ENCODE measurements at places on chromosomes 7 and 10.

- no peak for DNase-seq
Observed at GRCh38 chr7:37405603-37406122, 43.0 kb downstream of the ELMO1 start.

DNA sequence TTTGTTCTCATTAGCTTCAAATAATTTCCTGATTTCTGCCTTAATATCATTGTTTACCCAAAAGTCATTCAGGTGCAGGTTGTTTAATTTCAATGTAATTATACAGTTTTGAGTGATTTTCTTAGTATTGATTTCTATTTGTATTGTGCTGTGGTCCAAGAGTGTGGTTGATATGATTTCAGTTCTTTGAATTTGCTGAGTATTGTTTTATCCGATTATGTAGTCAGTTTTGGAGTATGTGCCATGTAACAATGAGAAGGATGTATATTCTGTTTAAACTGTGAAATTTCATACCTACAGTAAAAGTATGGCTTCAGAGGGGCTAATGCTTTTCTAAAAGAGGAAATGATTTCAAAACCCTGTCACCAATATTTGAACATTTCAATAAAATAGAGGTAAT, 17.4 kb upstream of the GRM8 start:
- no peak for DNase-seq

DNA sequence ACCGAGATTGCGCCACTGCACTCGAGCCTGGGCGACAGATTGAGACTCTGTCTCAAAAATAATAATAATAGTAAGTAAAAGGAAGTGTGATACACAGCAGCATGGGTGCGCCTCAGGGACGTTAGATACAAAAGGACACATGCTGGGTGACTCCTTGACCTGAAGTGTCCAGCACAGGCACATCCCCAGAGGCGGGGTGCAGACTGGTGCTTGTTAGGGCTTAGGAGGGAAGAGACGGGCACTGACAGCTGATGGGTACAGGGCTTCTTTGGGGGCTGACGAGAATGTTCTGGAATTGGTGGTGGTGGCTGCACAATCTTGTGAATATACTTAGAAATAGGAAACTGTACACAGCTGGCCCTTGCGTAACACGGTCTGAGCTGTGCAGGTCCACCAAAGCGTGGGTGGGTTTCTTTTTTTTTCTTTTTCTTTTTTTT, 61.8 kb upstream of the DNAJB6 start:
- no peak for DNase-seq

GRCh38 chr10:113683300-113683699, 3.6 kb downstream of the CASP7 start:
- no peak for DNase-seq

DNA sequence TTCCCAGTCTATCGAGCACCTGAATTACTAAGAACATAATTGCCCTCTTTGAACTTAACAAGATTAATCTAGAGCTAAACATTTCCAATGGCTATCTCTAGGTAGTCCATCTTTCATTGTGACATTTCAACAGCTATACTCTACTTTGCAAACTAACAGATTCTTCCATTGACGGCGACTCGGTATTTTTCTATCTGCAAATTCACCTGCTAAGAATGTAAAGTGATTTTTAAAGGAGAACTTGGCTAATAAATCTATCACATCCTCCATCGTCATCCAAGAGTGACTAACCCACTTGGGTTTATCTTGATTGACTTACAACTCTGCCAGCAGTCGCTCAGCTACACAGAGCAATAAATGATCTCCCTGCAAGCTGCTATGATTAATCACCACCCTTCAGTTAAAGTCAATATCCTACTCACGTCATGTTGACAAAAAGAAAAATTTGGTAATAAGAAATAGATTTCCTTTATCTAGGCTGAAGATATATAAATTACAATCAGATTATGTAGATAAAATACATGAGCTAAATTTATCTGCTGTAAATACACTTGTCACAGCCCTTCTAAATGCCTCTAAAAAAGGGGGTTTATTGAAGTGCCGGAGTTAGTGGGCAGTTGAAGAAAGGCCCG, 99.5 kb downstream of the SFMBT2 start:
- peak; percentile 71 for DNase-seq

DNA sequence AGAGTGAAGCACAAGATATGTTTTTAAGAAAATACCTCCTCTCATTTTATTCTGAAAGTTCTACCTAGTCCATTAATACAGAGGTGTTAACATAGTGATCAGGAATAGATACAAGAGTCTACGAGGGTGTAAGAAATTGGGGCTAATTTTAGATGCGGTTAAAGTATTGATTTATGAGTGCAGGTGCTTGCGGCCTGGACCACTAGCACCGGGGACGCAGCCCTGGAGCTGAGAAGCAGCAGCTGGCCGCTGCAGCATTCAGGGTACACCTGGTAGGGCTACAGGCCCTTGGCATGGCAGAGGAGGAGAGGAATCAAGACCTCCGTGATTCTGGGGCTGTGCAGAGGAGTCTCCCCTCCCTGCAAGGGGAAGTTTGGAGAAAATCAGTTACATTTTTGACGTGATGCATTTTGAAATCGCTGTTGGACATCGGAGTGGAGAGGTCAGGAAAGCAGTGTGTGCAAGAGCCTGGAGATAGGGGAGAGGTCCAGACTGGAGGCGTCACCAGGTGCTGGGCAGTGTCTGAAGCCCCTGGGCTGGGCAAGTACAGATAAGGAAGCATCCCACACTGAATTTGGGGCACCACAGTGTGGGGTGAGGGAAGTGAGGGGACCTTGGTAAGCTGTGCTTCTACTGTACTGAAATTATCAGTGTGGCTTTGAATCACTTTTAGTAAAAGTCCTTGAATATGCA, 112.3 kb downstream of the VWC2 start:
- DNase-seq = peak; percentile 54

DNA sequence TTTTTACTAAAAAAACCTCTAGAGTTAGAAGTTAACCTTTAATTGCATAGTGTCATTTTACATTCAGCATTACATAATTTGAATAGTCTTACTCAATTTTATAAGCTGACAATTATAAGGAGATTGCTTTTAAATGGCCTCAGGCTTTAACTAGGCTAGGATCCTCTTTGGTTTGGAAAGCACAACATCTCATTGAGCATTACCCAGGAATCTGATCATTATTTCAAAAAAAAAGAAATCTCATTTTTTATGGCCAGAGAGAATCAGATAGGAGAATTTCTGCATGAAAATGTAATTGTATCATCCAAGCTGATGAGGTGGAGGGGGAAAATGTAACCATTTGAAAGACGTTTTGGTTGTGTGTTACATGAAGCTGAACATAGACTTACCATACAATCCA, 324.9 kb upstream of the POT1 start:
- no peak for DNase-seq

DNA sequence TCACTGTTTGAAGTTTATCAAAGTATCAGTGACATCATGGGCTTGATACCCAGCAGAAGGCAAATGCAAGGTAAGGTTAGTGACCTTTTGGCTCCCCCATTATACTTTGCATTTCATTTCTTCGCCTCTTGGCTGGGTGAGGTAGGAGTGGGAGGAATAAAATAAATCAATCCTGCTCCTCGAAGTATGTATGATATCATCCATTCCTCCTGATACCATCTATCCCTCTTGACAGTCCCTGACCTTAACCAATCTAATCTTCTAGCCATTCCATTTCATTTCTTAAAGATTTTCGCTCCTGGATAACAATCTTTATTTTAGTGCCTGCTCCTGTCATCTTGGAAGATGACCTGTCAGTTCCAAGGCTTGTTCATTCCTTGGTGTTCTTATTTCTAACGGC, 1083.3 kb downstream of the NXPH1 start:
- DNase-seq = no peak

- no peak for DNase-seq
Observed at GRCh38 chr10:8365935-8366911, 311.7 kb downstream of the GATA3 start.

GRCh38 chr10:102931643-102932042, 13.5 kb downstream of the CNNM2 start:
- no peak for DNase-seq

DNA sequence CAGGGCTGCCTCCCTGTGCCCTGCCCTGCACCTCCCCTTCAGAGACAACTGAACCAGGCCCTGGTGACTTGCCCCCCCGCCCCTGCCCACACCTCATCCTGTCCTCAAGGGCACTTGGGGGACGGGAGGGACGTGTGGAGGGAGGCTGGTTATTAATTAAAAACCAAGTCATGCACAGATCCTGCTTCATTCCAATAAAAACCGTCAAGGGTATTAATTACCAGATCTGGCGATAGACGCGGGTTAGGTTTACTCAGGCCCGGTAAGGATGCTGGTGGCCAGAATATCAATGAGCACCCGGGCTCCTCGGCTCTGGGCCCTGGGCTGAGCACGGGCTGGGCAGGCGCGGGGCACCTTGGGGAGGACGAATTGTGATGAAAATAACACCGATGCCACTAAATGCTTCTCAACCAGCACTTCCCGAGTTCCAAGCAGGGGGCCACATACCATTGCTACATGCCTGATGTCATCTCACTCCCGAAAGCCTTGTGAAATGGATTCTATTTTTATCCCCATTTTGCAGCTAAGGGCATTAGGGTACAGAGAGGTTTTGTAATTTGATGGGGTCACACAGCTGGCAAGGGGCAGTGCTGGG, 24.5 kb upstream of the GTF2IRD1 start:
- DNase-seq = no peak

DNA sequence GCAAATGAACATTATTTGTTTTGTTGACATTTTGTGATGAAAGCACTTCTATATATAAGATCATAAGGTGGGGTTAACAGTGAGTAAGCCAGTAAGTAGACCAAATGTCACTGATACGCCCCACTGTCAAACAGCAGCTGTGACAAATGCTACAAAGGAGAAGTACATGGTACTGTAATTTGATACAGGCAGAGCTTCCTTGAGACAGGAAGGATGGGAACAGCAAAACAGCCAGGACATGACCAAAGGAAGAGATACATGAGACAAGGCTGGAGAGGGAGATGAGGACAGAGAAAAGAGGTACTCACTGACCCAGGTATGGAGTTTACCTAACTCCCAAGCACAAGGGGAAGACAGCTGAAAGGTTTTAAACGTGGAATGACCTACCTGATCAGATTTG, 127.0 kb downstream of the SRPK2 start:
- peak; percentile 27 for DNase-seq

DNA sequence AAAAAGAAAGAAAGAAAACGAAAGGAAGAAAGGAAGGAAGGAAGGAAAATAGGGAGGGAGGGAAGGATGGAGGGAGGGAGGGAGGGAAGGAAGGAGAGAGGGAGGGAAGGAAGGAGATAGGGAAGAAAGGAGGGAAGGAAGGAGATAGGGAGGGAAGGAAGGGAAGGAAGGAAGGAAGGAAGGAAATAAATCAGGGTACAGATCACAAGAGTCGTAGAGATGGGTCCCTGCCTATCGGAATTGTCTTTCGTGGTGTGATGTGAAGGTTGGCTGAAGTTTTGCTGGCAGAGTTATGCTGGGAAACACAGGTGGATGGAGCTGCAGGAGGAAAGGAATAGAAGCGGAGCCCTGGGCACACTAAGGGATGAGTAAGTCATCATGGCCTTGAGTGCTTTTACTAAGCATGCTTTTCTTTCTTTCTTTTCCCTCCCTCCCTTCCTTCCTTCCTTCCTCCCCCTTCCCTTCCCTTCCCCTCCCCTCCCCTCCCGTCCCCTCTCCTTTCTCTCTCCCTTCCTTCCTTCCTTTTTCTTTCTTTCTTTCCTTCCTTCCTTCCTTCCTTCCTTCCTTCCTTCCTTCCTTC, 11.9 kb upstream of the TPST1 start:
- no peak for DNase-seq

DNA sequence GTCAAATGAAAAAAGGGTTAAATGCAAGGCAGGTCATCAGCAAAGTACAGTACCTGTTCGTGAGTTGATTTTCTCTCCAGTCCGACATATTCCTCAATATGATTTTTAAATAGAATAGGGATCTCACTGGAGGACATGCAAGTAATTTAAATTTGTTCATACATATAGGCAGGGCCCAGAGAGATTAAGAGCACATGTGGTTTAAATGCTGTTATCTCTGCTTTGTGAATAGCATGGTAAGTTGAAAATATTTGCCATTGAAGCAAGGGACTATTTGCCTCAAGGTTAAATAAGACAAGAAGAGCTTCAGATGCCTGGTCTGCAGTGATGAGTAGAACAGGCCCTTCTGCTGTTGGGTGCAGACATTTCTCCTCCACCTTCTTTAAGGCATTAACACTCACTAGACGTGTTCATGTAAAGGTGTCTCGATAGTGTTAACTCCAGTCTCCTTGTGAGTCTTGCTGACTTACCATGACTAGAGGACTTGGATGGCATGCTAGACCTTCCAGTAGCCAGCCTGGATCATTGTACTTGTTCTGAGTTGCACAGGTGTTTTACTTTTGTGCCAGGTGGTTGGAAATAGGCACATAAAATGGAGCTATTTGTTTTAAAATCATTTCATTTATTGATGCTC, 15.6 kb upstream of the AKR1C3 start:
- DNase-seq = peak; percentile 38

DNA sequence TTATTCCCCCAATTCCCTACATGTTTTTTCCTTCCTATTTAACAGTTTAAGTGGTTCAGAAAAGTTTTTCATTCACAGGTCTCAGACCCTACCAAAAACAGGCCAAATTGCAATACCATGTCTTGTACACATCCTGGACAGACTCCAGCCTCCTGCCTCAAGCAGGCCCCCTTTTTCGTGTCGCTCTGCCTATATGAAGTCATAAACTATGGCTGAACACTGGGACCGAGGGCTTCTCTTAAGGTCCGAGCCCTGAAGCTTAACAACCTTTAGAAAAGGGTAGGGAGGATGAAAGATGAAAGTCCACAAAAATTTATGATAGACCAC, 1.4 kb downstream of the FBXW4 start:
- DNase-seq = peak; percentile 55

- DNase-seq = peak; percentile 32
Observed at GRCh38 chr7:8254667-8255066, 7.3 kb downstream of the ICA1 start.

DNA sequence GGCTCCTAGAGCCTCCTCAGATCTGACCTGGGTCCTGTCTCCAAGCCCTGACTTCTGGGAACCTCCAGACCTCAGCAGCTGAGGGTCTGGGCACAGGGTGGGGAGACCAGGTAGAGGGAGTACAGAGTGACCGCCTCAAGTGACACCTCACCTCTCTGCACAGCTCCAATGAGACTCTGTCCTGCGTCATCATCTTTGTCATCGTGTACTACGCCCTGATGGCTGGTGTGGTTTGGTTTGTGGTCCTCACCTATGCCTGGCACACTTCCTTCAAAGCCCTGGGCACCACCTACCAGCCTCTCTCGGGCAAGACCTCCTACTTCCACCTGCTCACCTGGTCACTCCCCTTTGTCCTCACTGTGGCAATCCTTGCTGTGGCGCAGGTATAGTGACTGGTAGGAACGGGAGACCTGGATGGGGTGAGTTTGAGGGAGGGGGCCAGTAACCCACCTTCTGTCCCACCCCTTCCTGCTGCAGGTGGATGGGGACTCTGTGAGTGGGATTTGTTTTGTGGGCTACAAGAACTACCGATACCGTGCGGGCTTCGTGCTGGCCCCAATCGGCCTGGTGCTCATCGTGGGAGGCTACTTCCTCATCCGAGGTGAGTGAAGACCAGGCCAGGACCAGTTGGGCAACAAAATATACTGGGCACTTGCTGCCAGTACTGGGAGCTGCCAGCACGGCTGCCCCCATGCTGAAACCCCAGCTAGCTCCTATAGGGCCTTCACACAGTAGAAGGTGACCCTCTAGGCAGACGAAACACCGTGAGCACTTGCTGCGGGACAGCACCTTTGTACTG, 17.8 kb downstream of the SMO start:
- DNase-seq = no peak

GRCh38 chr10:57638411-57638810, 629.3 kb downstream of the IPMK start:
- no peak for DNase-seq

GRCh38 chr10:20105931-20106330, 289.7 kb downstream of the PLXDC2 start:
- no peak for DNase-seq

GRCh38 chr7:106346678-106347217, 62.0 kb upstream of the NAMPT start:
- no peak for DNase-seq
